ENCODE measurements at places on chromosomes 7 and 10.

DNA sequence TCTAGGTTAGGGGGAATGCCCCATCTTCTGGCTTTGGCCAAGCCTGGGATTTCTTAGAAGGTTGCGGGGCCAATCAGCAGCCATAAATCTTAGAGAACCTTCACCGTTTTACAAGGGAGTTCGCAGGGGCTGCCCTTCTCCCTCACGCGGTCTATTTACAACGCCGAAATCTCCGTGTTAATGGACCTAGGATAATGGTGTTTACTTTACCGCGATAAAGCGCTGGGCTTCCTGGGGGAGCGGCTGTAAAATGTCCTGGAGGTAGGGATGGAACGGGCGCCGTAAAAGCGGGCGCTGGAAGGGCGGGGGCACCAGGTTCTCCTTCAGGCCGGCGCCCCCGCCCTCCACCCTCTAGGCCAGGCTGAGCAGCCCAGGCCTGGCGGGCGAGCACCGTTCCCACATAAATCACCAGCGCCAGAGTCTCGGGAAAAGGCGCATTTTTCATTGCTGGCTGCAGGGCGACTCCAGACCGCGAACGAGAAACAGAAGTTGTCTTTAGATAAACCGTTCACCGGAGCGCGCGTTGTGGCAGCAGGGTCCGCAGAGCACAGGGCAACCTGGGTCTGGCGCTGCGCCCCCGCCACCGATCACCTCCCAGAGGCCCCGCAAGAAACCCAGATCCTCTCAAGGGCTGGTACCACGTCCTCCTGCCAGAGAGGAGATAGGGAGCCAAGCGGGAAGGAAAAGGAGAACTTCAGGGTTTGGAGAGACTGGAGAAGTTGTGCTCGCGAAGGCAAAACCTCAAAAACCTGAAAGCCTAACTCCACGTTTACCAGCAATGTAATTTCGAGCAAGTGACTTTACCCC lies 12.5 kb upstream of the NKX2-3 start:
- DNase-seq = no peak

GRCh38 chr10:99610221-99610620 lies 10.0 kb downstream of the SLC25A28 start:
- DNase-seq = no peak

DNA sequence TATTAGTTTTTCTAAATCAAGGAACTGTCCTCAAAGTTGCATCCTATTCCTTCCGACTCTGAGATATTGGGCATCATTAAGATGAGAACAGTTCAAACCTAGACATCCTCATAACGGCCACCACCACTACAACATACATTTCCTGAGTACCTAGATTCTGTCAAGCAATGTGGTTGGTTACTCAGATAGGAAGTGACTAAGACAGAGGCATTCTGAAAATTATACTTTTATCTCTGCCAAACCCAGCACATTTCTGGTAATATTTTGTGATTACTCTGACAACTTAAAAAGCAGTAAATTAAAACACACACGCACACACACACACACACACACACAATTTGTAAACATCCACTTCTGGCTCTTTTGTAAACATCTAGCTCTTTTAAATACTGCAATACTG lies 291.2 kb upstream of the MEOX2 start:
- no peak for DNase-seq

GRCh38 chr7:98826811-98827231 lies 43.0 kb downstream of the TMEM130 start:
- no peak for DNase-seq

GRCh38 chr7:31056775-31057346 lies 4.8 kb downstream of the ADCYAP1R1 start:
- DNase-seq = no peak

DNA sequence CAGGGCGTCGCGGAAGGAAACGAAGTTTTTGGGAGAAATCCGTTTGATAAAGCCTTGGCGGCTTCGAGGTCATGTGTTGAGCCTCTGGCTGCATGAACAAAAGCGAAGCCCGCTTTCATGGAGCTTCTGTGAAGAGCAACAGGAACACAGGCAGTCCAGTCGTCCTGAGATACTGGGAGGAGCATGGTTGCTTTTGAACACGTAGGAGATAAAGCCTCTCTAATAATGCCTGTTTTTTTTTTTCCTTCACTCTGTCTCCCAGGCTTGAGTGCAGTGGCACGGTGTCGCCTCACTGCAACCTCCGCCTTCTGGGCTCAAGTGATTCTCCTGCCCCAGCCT lies 473 bp upstream of the ZNF32 start:
- DNase-seq = no peak
